ENCODE measurements at places on chromosomes 13 and 19. TPM values are rescaled to one million over a fixed set of nuclear protein-coding genes. Genes with fewer than 3 reads are reported as not detected.

Gene COL4A1
- 1,500 TPM for total RNA-seq

Gene ECSIT
- total RNA-seq = 33.5 TPM

Gene PNMA8A
- total RNA-seq = 1.5 TPM

Gene CEACAM16
- total RNA-seq = not detected

Gene PLPPR2
- 54.5 TPM for total RNA-seq

Gene TLE2
- 20.1 TPM for total RNA-seq

Gene RB1
- 20.8 TPM for total RNA-seq

Data from cardiac atrium fibroblast (primary cell).